ENCODE measurements at places on chromosomes 7 and 10.
A peak's percentile ranks its signal among the peaks of the same experiment; 100 is the strongest.

- no peak for DNase-seq
Observed at GRCh38 chr10:34384372-34384771, 430.7 kb downstream of the PARD3 start.

DNA sequence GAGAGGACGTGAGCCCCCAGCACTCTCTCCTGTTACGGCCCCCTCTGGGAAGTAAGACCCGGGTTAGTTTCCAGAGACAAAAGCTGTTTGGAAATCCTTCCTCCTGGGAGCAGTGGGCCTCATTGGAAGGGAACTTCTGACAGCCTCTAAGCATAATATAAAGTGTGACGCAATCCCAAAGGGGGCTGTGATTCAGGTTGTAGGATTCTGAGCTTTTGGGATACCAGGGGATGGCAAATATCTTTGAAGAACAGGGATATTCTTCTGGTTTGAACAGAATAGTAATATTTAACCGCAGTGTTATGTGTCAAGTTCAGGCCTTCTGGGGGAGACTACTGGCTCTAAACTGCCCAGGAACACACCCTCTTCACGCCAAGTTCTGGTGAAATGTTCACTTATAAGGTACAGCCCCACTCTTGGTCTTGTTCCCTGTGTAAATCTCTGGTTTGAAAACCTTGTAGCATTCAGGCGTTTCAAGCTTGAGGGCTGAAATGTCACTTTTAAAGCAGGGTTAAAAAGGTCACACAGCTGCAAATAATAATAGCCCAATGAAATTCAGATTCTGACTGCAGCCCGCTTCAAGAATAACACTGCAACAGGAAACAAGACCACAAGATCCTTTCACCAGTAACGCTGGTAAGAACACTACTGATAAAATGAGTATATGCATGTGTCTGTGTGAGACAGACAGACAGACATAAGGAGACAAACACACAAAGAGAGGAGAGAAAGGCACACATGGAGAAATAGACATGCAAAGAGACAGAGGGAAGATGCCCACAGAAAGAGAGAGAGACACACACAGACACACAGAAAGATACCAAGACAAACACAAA is 69.0 kb downstream of the CREB5 start:
- DNase-seq = no peak

DNA sequence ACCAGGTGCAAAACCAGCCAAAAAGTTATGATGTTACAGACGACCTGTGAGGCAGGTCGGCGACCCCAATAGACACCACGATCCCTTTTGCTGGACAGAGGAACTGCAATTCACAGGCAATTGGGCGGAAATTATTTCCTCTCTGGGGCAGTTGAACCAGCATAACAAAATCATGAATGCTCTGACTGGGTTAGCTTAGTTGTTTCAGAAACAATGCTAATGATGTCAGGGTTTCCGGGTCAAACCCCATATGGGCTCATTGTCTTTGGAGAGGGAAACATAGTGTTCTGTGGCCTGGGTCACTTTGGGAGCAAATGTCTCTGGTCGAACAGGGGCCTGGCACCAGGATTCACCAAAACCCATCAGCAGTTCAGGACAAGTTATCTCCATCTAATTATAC is 669.1 kb upstream of the NRP1 start:
- no peak for DNase-seq

GRCh38 chr10:29011516-29011915 is 277.4 kb upstream of the LYZL1 start:
- DNase-seq = no peak

DNA sequence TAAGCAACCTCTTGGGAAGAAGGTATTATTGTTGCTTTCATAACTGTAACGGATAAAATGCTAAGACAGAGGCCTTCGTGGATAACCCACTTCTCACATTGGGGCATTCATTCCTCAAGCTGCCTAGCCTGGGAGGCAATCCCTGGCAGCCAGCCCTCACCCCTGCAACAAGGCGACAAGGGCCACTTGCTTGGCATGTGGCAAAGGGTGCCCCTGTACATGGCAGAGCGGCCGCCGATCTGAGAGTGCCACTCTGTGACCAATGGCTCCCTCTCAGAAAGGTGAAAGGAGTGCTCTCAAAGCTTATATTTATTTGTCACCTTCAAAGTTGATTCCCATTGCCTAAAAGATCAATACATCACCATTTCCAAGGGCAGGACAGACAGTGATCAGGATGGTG is 31.9 kb downstream of the EBF3 start:
- no peak for DNase-seq

GRCh38 chr10:112185959-112186358 is 2.4 kb upstream of the GPAM start:
- no peak for DNase-seq

DNA sequence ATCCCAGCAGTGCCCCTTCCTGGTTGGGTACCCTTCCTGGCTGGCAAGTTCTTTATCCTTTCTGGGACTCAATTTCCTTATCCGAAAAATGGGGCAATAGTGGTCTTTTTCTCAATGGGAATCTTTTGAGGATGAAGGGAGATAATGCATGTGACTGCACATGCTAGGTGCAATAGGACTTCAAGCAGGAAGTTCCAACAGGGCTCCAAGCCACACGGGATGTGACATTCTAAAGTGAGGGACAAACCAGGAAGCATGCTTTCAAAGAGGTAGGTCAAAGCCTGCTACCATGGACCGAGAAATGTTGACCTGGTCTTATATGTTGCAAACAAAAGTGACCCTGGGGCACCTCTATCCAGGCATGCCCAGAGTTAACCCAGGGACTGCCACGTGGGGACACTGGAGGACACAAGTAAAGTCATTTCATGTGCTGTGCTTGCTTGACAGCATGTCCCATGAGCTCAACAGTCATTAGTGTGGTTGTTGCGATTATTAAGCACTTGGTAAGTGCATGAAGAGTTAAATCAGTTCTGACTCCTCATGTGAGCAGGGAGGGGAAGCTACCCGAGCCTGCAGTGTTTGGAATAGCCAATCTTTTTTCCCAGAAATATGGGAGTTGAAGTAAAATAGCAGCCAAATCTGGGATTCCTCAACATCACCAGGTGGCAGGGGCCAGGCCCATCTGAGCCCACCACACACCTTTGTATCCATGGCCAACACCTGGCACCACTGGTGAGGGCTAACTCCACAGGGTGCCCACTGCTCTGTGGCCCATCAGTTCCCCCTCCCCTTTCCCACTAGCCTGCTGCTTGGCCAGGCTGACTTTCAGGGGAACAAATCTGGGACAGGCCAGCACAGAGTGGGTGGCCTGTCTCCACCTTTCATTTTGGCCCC is 5.7 kb downstream of the ARHGAP22 start:
- peak; percentile 26 for DNase-seq

DNA sequence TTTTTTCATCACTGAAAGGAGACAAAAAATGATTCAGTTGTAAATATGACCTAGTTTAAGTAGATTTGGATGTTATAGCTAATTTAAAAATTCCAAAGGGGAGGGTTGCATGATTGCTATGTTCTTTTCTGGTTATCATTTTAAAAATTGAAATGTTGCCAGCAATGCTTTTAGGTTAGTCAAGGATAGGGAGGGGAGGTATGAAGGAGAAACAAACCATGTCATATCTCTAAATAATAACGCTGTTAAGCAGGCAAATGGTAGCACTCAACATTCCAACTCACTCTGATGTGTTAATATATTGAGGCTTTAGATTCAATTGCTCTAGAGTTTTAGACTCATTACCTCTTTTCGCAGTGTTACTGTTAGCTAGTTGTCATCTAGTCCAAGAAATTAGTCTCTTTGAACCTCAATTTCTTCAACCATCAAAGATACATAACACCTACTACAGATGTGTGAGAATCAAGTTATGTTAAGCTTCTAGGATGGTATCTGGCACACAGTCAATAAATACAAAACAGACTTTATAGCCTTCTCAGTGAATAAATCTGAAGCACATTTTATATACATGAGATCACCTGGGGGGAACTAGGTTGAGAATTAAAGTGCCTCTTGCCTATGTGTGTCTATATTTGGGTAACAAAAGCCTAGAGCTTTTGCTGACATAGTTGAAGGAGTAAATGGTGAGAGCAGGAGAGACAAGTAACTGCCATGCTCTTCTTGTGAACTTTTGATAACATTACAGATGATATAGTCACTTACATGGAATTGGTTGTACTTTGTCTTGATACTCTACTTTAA is 124.9 kb downstream of the CSTF2T start:
- no peak for DNase-seq

- DNase-seq = no peak
Observed at GRCh38 chr10:77274046-77274795, 363.4 kb downstream of the KCNMA1 start.

GRCh38 chr10:63429281-63429680 is 36.5 kb downstream of the JMJD1C start:
- no peak for DNase-seq

- no peak for DNase-seq
Observed at GRCh38 chr10:43594944-43595589, 11.2 kb upstream of the ZNF485 start.

- no peak for DNase-seq
Observed at GRCh38 chr7:26616235-26616634, 248.2 kb downstream of the SKAP2 start.

GRCh38 chr7:104972500-104972899 is 41.5 kb upstream of the KMT2E start:
- DNase-seq = no peak

DNA sequence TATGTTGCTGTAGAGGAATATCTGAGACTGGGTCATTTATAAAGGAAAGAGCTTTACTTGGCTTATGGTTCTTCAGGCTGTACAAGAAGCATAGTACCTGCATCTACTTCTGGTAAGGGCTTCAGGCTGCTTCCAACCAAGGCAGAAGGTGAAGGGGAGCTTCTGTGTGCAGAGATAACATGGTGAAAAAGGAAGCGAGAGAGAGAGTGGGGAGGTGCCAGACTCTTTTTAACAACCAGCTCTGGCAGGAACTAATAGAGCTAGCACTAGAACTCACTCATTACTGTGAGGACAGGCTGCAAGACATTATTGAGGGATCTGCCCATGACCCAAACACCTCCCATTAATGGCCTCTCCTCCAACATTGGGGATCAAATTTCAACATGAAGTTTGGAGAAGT is 94.5 kb downstream of the KIF20B start:
- DNase-seq = no peak

GRCh38 chr10:93152136-93152535 is 78.4 kb downstream of the CYP26A1 start:
- no peak for DNase-seq

DNA sequence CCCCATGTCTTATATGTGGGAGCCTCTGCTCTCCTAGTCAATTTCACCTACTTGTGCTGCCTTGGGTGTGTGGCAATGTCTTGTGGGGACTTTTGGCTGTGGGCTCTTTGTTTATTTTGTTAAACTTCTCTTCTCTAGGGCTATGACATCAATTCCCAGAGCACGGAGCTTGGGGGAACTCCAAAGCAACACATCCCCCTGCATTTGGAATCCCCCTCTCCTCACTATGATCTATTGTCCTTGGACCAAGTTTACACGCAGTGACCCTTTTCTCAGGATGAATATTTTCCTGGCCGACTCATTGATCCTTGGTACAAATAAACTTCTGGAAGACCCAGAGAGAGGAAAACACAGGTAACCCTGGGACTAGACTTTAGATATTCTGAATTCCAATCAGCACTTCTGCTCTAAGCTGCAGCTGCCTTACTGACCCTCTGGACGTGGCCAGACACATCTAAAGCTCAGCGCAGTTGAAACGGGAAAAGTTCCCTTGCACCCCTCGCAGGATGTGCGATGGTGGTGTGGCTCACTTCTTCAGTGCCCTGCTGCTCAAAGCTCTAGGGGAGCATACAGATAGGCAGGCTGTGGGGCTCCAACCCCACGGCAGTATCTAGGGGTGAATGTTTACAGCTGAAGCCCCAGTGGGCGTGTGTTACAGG is 110.8 kb downstream of the TMEM178B start:
- no peak for DNase-seq

- no peak for DNase-seq
Observed at GRCh38 chr7:126083014-126083413, 1153.4 kb upstream of the POT1 start.

DNA sequence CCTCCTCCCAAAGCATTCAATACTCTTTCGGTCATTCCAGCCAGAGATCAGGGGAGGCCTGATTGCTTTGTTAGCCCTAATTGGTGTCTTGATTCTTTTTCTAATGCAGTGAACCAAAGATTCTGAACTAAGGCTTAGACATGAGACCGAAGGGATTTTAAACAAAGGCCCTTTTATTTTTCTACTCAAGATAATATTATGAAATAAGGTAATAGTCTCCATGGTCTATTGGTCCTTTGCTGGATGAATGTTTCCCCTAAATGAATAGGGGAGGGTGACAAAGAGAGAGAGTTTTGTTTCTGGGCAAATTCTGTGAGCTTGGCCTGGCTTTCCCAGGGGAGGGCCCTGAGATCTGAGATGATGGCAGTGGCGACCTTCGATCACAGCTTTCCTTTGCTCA is 449.1 kb downstream of the TYW1 start:
- DNase-seq = no peak

GRCh38 chr10:124632064-124632531 is 112.1 kb downstream of the FAM53B start:
- DNase-seq = no peak

- no peak for DNase-seq
Observed at GRCh38 chr7:28002638-28003037, 178.0 kb downstream of the JAZF1 start.

DNA sequence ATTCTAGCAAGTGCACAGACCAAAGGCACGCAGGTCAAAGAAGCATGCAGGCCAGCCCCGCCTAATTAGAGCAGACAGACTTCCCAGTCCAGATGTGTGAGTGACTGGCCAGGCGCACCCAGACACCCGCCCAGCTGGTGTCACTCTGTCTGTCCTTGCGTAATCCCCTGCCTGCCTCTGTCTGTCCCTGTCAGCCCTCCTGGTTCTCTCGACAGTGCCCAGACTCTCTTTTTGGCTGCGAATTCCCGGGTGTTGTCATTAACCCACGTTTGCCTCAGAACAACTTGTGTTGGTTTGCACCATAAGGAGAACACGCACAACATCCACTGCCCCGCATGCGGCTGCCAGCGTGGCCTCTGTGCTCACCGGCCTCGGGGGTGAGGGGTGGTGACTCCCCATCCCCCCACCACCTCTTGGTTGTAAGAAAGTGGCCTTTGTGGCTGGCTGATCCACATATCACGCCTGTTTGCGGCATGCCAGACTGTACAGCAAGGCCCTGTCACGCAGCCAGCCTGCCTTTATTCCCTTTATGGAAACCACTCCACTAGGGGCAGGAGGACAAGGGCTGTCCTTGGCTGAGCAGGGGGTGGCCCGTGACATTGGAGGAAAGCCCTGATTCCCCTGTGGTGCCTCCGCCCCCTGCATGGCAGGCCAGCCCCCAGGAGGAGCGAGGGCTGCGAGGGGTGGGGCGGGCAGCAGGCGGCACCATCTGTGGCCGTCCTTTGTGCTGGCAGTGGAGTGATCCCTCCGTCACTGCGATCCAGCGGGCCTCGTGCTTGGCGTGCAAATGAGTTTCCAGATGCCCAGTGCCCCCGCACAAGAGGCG is 72.8 kb upstream of the PPIF start:
- DNase-seq = no peak
